ENCODE measurements at places on chromosomes 3 and 15.

DNA sequence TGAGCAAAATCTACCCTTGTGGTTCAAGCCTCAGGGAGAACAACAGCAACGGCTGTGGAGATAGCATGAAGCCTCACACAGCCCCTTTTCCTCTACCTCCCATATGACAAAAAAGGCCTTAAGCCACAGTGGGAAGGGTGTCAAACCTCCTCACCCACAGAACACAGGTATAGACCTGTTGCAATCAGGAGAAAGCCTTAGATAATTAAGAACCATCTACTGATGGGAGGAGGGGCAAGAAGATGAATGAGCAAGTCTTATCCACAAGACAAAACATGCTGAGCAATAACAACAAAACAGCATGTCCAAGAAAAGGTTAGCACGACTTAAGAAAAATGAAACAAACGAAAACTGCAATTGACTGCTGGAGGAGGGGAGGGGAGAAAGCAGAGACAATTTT is 272.9 kb upstream of the BCHE start:
- no peak for DNase-seq

DNA sequence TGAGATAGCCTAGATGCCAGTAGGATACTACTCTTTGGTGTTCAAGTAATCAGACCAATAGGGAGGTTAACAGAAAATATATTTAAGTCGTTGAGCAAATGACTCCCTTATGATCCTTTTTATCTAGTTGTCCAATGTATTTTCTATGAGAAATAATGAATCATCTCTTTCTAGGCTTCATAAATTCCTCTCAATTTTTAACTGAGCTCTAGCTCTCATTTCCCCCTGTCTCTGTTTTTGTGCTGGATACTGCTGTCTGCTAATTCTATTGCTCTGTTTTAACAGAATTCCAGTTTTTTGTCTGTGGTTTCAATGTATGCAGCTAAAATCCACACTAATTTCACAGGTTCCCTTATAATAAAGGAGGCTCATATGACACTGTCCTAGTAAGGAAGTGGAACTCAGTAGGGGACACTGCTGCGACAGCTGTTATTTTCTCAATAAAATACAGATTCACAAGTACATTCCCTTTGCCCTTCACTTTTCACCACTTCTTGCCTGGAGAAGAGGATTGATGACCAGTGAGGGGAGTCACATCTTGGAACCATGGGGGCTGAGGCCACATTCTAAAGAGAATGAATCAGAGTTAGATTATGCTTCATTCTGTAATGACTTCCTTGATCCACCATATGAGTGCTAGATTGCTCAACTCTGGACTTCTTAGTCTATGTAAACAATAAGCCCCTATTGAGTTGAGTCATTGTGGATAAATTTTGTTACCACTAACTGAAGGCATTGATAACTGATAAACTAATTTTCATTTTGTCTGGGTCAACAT is 558.7 kb upstream of the KCNMB2 start:
- no peak for DNase-seq

GRCh38 chr3:152461460-152461859 is 192.7 kb downstream of the MBNL1 start:
- DNase-seq: no peak

- DNase-seq: no peak
Observed at GRCh38 chr15:85587707-85588411, 206.9 kb downstream of the KLHL25 start.

DNA sequence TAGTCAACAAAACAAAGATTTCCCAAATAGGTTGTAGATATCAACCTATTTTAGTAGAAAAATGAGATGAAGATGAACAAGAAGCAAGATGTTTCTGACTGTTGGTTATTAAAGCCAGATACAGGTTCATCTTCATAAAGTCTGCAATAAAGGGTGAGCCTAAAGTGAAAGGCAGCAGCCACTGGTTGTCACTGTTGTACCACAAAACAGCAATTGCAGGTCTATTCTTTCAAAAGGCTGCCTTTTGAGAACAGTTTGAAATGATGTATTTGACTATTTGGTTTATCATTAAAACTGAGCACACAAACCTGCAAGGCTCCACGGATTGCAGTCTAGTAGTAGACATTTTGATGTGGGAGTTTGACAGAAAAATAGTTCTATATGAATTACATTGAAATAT is 543.4 kb downstream of the GBE1 start:
- no peak for DNase-seq

DNA sequence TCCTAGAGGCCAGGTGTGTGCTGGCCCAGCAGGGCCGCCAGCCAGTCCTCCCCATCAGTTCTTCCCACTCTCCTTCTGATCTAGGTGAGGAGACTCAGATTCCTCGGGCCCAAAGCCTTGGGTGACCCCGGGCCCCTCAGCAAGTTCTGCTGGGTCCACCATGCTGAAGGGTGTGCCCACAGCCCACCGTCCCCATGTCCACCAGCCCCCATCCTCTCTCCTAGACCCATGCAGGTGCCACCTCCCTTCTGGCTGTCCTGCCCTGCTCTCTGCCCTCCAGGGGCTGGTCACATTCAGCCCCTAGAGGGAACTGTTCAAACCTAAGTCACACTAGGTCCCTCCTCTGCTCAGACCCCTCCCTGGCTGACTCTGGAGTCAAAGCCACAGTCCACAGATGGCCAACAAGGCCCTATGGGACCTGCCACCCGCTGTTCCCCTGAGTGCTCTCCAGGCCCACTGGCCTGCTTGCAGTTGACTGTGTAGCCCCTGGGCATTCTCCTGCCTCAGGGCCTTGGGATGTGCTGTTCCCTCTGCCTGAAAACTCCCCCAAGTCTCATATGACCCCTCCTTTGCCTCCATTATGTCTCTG is 878 bp upstream of the TLR9 start:
- no peak for DNase-seq

DNA sequence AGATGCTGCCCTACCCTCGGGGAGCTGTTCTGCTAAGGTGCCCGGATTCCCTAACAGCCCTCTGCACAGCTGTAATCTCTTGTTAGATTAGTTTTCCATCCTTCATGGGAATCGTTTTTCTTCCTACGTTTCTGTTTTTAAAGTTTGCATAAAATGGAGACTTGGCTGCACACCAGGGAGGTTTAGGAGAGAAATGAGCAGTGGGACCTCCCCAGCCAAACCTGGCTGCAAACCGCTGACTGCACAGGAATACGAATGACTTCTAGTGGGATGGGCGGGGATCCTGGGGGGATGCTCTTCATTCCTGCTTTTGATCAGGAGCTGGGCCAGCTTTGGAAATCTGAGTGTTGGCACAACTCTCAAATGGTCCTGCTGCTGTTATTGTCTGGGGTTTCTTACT is 77.5 kb downstream of the THSD4 start:
- no peak for DNase-seq

- no peak for DNase-seq
Observed at GRCh38 chr3:179958759-179959158, 78.0 kb downstream of the PEX5L start.

- DNase-seq: peak; percentile 36
Observed at GRCh38 chr3:87350367-87351199, 74.2 kb upstream of the POU1F1 start.

DNA sequence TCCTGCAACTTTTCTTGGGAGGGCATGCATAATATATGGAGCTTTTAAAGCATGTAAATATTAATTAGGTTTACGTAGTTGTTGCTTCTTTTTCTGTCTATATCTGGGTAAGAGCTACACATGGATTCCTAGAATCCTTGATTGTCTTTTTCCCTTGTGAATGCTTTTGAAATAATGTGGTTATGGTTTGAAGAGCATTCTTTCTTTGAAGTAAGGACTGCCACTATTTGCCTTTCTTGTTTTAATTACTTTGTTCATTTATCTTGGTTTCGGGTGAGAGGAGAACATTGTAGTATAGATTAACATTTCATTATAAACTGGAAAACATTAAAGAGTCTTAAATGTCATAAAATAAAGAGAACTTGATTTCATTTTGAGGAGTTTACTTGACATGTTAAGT is 674.0 kb downstream of the ZBBX start:
- DNase-seq: no peak

- no peak for DNase-seq
Observed at GRCh38 chr3:170563712-170564423, 22.0 kb downstream of the SLC7A14 start.

DNA sequence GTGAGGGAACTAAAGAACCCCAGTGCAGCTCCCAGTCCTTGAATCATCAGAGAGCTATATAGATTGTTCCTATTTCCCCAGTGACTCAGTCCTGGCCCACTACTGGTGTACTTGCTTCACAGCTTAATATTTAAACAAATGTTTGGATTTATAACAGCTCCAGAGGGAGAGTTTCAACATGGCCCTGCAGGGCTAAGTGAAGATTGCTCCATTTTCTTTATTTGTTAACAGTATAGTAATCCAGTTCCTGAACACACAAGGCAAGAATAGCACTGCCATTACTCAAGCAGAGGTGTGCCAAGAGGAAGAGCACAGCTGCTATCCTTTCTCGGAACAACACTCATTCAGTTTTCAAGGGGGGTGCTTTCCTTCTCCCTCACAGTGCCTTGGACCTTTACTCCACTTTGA is 6.5 kb downstream of the SQOR start:
- DNase-seq: no peak

Measured in NCI-H1417 treated with DMSO at 0.1 percent for 48 hours (cell line).